Hematopoietic multipotent progenitor cell (in vitro differentiated cells): ENCODE measurements at places on chromosomes 2 and 18.

DNA sequence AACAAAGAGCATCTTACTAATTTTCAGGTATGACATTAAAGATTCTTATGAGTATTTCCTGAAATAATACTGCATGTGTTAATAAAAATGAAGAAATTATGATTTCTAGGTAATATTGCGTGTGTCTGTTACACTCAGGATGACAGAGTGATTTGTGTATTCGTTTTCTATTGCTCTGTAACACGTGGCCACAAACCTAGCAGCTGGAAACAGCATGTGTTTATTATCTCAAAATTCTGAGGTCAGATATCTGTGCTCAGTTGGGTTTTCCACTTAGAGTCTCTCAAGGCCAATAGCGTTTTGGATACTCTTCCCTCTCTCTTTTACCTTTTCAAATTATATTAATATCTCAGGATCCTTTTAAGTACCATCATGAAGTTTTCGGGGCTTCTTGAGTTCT, 667.9 kb upstream of the CDH7 start:
- DNase-seq: no peak

GRCh38 chr18:45617284-45617683, 2.0 kb downstream of the SLC14A2 start:
- DNase-seq: no peak

- DNase-seq: no peak
Observed at GRCh38 chr2:109143214-109144187, 14.5 kb downstream of the SH3RF3 start.

DNA sequence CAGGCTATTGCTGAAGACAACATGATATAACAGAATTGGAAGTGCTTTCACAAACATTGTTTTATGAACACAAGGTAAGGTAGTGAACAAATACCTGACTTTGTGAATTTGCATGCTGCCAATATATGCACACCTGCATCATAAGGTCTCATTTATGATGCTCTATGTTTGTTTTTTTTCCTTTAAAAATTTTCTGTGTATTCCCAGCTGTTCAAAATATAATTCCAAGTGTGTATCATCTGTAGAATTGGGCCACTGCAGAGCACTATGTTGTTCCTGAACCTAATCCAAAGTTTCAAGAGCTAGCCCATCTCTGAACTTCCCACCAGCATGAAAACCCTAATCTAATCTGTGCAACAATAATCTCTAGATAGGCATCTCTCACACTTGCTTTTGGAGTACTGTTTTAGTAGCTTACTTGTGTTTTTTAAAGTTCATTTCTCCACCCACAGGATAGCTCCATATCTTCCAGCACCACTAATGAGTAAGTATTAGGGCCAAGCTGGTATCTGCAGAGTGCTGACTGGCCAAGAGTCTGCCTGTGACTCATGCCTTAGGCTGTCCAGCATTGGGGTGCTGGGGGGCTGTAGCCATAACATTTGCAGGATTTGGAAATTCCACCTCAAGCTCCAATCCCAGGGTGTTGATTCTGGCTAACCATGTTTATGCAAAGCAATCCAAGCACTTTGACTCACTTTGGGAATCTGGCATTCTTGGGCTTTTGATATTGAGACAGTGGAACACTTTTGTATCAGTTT, 208.2 kb upstream of the REV1 start:
- no peak for DNase-seq

GRCh38 chr2:148613231-148614013, 31.1 kb upstream of the EPC2 start:
- no peak for DNase-seq

- no peak for DNase-seq
Observed at GRCh38 chr2:194815475-194815874, 841.6 kb upstream of the SLC39A10 start.
